ENCODE measurements at places on chromosomes 1 and 21.
A peak's percentile ranks its signal among the peaks of the same experiment; 100 is the strongest.

DNA sequence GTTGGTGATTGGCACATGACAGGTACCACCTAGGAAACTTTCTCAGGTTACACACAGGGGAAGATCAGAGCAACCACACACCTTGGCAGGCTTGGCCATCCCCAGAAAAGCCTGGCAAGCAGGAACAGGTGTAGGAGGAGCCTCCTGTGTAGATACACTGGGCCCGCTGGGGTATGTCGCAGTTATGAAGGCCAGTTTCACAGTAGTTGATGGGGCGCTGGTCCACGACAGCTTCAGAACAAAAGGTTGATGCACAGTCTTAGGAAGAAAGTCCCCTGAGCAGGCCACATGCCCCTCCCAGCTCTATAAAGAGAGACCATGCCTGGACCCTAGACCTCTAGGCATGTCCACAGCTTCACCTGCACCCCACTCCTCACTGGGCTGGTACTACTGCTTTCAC is 51.6 kb downstream of the NID1 start:
- no peak for DNase-seq

GRCh38 chr1:237903961-237904360 is 13.2 kb upstream of the ZP4 start:
- DNase-seq, result no peak

GRCh38 chr1:209158851-209159250 is 424.7 kb upstream of the CAMK1G start:
- DNase-seq, result no peak

- DNase-seq, result no peak
Measured at GRCh38 chr1:26009796-26010447, 11.7 kb upstream of the EXTL1 start.

- DNase-seq, result no peak
Measured at GRCh38 chr1:90986953-90987352, 34.9 kb downstream of the ZNF644 start.

GRCh38 chr1:156389311-156389710 is 20.3 kb downstream of the RHBG start:
- no peak for DNase-seq

GRCh38 chr1:10789803-10790702 is 6.4 kb downstream of the CASZ1 start:
- no peak for DNase-seq

- no peak for DNase-seq
Measured at GRCh38 chr1:171817511-171818265, 23.6 kb upstream of the DNM3 start.

GRCh38 chr1:213264531-213264930 is 213.5 kb downstream of the RPS6KC1 start:
- DNase-seq, result no peak

DNA sequence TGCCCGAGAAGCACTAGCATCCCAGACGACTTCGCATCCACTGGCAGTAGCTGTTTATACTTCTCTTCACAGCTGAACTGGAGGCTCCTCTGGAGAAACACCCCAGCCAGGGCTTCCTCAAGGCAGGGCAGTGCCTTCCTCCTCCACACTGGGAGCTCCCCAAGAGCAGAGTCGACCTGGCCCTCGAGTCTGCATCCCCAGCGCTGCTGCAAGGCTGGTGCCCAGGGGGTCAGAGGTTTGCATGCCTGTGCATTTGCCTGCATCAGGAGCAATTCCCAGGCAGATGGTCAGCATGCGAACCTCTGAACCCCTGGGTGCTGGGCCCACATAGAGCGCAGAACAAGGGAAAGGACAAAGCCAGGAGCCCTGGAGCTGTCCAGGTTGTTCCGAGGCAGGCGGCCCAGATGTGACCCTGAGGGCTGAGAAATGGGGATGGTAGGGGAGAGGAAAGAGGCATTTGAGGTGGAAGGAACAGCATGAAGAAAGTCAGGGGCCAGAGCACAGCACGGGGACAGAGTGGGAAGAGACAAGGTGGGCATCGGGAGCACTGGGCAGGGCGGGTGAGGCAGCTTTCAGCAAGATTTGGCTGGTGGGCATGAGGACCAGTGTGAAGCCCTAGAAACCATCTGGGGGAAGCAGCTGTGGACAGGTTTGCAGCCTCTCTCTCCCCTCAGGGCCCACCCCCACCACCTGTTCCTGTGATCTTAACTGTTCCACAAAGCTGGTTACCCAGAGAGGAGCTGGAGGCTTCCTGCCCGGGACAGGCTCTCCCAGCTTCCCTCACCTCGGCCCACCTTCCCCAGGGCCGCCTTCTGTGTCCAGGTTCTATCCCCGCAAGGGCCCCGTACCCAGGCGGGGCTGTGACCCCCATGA is 6.4 kb upstream of the S100A8 start:
- DNase-seq, result no peak

GRCh38 chr21:22904385-22904784 is 1906.2 kb downstream of the NCAM2 start:
- DNase-seq, result no peak

DNA sequence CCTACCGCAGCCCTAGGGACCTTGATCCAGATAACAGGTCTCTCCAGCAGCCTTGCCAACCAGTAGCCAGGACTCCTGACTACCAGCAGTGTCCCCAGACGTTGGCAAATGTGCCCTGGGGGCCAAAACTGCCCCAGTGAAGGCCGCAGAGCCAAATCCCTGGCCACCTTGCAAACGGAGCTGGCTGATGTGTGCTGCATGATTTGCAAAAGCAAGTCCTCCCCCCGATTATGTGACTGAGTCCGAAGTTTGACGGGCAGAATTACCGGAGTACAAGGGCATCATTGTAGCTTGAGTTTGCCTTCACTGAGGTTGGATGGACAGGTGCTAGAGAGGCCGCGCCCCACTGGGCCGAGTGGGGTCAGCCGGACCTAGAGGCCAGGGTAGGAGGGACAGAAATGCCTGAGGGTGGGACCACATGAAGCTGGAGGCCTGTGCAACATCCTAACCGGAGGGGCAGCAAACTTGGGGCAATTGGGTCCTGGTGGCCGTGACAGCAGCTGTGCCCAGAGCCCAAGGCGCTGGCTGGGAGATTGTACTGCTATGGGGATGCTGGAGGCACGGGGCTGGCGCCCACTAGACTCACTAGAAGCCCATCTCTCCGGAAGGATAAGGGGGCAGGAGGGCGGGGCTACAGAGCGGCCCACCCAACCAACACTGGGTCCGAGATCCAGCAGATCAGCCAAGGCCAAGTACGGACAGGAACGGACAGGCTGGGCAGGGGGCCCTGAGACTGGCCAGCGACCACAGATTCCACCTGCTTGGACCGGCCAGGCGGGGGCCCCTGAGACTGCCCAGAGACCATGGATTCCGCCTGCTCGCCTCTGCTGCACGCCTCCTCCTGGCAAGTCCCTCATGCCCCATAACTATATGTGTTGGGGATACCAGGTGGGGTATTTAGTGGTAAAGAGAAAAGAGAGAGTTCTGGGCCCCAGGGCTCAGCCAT is 2.8 kb downstream of the ARHGEF16 start:
- DNase-seq, result no peak

GRCh38 chr1:44405798-44406736 is 1.0 kb downstream of the RNF220 start:
- no peak for DNase-seq

DNA sequence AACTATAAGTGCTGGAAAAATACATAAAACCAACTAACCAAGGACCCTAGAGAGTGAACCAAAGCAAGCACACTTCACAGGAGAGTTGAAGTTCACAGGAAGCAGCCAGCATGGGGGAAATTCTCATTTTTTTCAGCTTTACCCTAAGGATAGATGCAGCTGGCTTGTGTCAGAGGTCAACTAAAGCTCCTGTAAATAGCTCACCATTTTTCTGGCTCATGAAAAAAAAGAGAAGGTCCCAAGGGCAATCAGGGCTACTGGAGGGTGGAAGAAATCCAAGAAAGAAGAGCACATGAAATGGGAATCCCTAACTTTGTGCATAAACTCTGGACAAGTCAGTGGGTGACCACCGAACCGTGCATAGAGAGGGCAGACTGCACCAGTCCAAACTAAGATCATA is 58.3 kb downstream of the KCNJ15 start:
- DNase-seq, result no peak

DNA sequence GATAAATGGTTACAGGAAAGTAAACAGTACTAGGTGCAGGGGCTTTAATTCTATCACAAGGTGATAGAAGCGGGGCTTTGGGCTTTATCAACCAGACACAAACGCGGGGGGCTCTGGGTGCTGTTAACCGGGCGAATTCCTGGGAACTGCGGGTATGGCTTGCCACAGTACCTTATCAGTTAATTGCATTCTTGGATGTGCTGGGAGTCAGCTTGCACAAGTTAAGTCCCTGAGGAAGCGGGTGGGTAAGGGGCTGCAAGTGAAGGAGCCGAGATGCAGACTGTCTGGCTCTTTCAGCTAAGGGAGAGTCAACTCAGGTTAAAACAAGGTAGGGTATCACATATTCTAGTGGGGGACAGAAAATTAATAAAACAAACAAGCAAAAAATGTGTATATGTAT is 661 bp downstream of the GBP4 start:
- no peak for DNase-seq

DNA sequence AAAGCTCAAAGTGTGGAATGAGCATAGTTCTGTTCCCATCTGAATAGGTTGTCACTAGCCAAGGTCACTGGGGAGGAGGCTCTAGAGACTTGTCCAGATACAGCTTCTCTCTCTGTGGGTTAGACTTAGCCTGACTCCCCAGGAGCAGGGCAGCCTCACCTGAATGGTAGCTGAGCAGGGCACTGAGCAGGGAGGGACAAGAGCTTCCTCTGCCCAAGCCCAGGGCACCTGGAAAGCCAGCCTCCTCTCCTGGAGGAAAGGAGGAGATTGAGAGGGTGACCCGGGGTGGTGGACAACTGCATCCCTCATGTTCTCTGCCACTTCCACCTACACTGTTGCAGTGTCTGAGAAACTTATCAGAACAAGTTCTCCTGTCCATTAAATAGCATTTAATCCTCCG is 59.0 kb upstream of the F3 start:
- no peak for DNase-seq

DNA sequence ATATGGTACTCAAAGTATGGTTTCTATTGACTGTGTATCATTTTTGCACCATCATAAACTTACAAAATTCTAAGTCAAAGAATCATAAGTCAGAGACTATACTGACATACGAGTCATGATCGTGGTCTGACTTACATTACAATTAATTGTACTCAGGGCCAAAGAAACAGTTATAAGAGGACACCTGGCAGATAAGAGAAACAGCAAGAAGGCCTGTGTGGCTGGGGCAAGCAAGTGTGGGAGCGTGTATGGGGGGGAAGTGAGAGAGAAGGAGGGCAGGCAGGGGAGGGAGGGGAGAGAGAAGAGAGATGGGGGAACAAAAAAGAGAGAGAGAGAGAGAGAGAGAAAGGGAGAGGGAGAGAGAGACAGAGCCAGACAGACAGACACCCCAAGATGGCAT is 70.9 kb downstream of the RERE start:
- DNase-seq, result no peak

DNA sequence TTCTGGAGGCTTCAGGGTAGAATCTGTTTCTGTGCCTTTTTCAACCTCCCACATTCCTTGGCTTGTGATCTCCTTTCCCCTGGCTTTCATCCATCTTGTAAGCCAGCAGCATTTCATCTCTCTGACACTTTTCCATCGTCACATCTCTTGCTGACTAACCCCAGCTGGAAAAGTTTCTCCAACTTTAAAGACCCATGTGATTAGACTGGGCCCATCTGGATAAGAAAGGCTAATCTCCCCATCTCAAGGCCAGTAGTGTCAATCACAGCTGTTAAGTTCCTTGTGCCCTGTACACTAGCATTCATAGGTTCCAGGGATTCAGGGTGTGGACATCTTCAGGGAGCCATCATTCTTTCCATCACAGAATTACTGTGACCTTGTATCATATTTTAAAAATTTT is 452.1 kb downstream of the TTLL7 start:
- peak; percentile 51 for DNase-seq

DNA sequence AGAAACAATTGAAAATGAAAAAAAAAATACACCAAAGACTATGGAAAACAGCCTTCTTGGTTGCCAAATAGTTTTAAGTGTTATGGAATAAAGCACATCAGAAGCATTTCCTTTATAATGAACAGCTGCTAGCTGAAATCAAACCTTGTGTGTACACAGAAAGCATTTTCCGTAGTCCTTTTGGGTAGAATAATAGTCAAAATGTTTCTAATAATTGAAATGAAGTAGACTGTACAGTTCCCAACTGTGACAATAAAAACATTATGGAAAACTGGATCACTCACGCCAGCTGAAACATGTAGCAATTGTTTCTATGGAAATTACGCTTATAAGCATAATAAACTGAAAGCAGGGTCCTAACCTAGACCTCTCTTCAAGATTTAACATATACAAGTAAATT is 856.3 kb upstream of the B3GALT2 start:
- DNase-seq, result peak; percentile 40

GRCh38 chr1:72284348-72285073 is 2.2 kb upstream of the NEGR1 start:
- peak; percentile 75 for DNase-seq

- DNase-seq, result no peak
Measured at GRCh38 chr1:173474097-173474779, 2.9 kb upstream of the PRDX6 start.

- DNase-seq, result no peak
Measured at GRCh38 chr1:89698020-89698560, 65.2 kb downstream of the LRRC8C start.

DNA sequence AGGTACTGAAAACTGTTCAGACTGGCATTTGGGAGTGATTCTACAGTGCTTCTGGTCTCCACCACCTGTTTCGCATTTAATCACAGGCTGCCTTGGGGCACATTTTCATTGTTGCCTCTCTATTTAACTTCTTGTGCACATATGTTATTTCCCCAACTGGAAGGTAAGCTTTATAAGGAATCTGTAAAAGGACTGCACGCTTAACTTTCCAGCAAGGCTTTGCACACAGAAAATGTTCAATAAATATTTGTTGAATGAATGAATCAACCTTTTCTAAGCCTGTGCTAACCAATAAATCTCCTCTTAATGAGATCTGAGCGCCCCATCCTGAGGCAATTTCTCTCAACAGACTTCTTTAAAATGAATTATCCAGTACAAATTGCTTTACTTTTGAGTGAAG is 84.3 kb upstream of the ARHGAP29 start:
- DNase-seq, result no peak

DNA sequence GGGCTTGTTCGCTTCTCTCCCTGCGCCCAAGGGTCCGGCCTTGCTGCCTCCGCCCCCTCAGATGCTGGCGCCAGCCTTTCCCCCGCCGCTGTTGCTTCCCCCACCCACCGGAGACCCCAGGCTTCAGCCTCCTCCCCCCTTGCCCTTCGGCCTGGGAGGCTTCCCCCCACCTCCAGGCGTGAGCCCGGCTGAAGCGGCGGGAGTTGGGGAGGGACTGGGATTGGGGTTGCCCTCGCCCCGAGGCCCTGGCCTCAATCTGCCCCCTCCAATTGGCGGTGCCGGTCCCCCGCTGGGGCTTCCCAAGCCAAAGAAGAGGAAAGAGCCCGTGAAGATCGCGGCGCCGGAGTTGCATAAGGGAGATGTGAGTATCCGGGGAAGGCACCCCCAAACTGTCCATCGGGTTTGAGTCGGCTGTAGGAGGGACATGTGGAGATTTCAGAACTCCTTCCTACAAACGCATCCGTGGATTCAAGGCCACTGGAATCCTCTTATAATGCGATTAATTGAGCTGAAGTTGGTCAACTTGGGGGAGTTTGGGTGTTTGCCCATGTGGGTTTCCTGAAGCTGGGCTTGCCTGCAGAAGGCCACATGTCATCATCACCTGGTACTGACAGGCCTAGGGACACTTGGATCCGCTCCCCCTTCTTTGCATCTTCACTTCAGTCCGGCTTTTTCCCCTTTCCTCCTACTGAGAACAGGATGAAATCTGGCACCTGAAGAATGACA is 707 bp downstream of the PRCC start:
- no peak for DNase-seq
